Activated CD4-positive, alpha-beta T cell treated with anti-CD3 and anti-CD28 coated beads, Interleukin-2, amount 50 U/mL, for 24 hours (primary cell): ENCODE measurements at places on chromosomes 11 and 22.
A peak's percentile ranks its signal among the peaks of the same experiment; 100 is the strongest.

- no peak for DNase-seq
Observed at GRCh38 chr11:128313931-128314330, 273.4 kb downstream of the ETS1 start.

- no peak for DNase-seq
Observed at GRCh38 chr11:15289723-15290122, 175.0 kb downstream of the INSC start.

DNA sequence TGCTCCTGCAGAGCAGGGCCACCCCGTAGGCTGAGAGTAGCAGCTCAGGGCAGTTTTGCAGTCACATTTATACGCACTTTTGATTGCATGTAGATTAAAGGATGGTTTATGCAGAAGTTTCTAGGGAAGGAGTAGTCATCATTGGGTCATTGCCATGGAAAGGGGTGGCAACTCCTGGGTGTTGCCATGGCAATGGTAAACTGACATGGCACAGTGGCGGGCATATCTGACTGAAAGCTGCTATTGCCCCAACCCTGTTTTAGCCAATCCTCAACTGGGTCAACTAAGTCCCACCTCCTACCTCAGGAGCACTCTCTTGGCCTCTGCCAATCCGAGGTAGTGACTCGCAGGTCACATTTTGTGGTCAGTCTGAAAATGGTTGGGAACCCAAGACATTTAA lies 2.4 kb upstream of the ARSA start:
- DNase-seq, result no peak

DNA sequence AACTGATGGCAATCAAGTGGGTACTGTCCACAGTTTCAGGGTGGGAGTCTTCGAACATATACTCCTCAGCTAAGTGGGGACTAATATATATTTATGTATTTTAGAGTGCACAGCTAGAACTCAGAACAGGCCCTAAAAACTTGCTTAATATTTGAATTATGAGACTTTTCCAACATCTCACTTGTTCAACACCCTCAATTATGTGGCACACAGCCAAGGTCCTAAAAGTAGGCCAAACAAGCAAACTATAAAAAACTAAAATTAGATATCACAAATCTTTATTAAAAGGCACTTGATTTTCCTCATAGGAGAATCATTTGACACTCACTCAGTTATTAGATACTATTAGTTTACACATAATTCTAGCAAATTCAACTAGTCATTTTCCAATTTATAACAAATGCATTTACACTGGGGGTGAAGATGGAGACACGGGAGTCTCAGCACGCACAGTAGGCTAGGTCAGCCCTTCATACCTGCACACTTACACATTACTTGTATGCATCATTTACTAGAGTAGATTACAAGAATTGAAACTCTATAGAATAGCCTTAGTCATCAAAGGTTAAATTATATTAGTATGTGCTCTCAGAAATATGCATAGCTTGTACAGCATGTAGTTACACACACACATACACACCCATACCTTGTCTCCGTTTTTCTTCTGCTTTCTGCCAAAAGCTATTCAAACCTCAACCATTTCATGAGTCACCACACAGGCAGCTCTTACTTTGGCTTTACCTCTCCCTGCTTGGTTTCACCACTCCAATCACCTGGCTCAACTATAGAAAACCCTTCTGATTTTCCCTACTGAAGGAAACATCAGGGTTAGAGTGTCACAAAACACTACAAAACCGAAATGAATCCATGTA lies 171.5 kb downstream of the SBF2 start:
- no peak for DNase-seq

DNA sequence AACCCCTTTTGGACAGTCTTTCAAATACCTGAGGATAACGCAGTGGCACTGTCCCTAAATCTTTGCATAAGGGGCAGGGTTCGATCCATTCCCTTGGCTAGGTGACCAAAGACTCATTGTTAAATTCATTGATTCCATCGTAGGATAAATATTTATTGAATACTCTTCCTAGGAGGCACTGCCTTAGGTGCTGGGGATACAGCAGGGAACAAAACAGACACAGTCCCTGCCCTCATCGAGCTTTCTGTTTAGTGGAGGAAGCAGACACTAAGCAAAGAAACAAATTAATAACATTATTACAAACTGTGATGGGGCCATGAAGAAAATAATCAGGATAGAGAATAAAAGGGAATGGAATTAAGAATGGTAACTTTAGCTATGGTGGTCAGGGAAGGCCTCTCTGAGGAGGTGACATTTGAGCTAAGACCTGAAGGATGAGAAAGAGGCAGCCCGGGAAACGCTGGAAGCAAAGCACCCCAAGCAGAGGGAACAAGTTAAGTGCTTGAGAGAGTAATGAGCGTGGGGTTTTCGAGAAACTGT lies 689 bp downstream of the B3GAT3 start:
- no peak for DNase-seq

- no peak for DNase-seq
Observed at GRCh38 chr22:21921729-21922128, 30.9 kb downstream of the PPM1F start.

GRCh38 chr22:38872172-38872830 lies at the start of gene CBX6:
CBX6 (minus strand) TSS chr22:38872216; CDS start chr22:38872190, 26 bp downstream.
- DNase-seq, result peak; percentile 89

- DNase-seq, result no peak
Observed at GRCh38 chr22:45294030-45294429, 9.3 kb downstream of the UPK3A start.

DNA sequence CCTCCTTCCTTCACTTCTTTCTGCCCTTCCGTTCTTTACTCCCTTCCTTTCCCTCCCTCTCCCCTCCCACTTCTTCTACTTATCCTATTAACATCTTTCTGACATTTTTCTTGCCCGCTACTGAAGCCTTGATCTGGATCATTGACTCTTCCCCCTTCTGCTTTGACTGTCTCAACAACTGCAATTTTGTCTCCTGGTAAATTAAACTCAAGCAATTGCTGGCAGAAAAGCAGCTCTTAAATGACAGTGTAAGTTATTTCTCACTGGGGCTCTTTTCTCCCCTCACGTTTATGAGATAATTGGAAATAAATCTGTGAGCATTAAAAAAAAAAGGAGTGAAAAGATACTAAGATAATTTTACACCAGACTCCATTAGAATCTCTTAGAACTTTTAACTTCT lies 120.0 kb downstream of the SLC17A6 start:
- no peak for DNase-seq

GRCh38 chr11:132452616-132453015 lies 1079.7 kb downstream of the OPCML start:
- DNase-seq, result no peak
